ENCODE measurements at places on chromosomes 1 and 21.

DNA sequence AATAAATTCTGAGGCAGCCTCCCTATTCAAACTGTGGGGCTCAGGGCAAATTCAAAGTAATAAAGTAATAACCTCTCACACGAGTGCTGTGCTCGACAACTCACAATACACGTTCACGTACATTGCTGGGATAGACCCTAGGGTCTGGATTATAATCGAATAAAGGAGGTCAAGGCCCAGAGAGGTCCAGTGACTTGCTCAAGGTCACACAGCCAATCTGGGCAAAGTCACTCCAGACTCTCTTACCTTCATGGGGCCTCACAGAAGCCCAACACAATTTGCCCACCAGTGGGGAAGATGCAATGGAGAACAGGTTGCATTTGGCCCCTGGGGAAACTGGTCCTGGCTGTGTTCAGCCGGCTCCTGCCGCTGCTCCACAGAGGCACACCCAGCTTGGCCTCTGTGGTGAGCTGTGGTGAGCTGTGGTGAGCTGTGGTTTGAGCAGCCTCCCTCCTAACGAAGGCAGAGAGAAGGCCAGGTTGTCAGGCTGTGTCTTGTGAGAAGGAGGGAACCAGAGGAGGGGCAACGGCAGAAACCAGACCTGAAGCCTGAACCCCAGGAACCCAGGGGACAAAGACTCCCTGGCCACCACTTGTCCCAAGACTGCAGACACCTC lies 35.1 kb downstream of the NUAK2 start:
- DNase-seq: peak; percentile 31

DNA sequence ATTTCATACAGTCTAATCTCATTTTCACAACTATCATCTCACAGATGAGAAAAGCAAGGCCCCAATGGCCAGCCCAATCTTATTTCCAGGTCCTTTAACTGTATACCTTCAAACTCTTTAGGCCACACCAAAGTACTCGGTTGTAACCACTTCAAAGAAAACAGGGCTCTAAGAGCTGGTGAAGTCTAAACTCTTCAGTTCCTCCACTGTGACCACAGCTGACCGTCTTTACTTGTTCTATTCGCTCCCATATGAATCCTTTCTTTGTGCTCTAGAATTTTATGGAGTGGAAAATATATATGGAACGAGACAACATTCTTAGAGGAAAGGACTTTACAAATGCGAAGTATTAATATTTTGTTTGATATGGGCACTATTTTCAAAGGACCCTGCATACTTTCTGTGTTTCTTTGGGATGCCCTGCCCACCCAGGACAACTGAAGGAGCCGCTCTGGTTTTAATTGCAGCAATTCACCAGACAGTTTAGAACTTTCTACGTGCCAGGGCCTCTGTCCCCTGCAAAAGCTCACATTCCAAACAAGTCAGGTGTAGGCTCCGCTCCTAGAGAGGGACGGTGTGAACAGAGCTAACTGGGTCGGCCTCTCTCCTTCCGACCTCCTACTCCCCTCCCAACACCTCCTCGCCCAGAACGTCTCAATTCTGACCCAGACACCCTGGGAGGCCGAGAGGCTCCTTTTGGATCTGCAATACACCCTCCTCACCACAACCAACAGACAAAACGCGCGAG lies 15.7 kb downstream of the IER5 start:
- peak; percentile 9 for DNase-seq

- DNase-seq: no peak
Observed at GRCh38 chr1:28811766-28812668, at the start of gene OPRD1. OPRD1 (plus strand) TSS chr1:28812170; CDS start chr1:28812384, 214 bp downstream.

DNA sequence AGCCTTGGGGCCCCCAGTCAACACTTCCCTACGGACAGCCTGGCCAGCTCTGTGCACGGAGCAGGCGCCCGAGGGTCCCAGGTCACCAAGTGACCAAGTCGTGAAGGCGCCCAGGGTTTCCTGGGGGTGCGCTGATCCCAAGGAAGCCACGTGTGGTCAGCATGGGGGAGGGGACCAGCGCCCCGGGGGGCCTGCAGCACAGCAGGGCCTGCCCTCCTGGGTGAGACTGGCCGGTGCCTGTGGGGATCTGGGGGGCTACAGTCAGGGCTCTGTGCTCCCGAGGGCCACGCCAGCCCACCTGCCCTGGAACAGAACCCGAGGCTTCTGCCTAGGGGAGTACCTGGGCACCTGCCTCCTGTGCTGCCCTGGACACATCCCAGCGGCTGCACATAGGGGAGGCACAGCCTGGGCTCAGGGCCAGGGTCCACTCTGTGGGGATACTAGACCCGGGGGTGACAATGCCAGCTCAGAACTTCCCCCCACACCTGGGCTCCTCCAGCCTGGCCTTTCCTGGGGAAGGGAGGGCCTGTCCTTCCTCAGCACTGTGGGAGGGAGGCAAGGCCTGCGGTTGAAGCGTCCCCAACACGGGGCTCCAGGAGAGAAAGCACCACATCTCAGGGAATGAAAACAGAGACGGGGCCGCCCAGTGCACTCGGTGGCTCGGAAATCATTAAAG lies 6.2 kb upstream of the POFUT2 start:
- no peak for DNase-seq

- no peak for DNase-seq
Observed at GRCh38 chr21:45841033-45841432, 140.5 kb upstream of the COL6A1 start.

- DNase-seq: no peak
Observed at GRCh38 chr1:86150553-86151055, 6.0 kb downstream of the COL24A1 start.

- no peak for DNase-seq
Observed at GRCh38 chr1:46595127-46595526, 8.9 kb downstream of the MKNK1 start.

DNA sequence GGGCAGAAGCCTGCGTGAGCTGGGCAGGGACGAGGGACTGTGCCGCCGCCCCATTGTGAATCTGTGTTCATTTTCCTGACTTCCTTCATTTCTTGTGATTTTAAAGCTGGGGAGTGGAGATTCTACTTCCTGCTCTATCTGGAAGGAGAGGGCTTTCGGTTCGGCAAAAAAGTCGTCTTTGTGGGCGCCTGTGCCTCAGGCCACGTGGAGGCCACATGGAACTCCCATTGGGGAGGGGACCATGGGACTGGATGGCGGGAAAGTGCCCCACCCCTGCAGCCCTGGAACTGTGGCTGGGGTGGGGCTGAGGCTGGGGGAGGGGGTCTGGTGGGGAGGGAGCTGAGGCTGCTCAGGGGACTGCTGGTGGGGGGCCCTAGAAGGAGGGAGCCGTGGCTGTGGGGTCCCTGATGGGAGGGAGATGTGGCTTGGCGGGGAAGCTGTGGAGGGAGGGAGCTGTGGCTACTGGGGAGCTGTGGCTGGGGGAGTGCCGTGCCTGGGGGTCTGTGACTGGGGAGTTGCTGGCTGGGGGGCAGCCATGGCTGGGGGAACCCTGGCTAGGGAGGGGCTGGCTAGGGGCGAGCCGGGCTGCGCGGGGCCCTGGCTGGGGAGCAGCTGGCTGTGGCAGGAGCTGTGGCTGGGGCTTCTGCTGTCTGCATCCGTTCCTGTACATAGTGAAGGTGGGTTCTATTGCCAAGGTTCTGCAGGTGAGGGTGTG lies 31.5 kb downstream of the COL18A1 start:
- DNase-seq: no peak

DNA sequence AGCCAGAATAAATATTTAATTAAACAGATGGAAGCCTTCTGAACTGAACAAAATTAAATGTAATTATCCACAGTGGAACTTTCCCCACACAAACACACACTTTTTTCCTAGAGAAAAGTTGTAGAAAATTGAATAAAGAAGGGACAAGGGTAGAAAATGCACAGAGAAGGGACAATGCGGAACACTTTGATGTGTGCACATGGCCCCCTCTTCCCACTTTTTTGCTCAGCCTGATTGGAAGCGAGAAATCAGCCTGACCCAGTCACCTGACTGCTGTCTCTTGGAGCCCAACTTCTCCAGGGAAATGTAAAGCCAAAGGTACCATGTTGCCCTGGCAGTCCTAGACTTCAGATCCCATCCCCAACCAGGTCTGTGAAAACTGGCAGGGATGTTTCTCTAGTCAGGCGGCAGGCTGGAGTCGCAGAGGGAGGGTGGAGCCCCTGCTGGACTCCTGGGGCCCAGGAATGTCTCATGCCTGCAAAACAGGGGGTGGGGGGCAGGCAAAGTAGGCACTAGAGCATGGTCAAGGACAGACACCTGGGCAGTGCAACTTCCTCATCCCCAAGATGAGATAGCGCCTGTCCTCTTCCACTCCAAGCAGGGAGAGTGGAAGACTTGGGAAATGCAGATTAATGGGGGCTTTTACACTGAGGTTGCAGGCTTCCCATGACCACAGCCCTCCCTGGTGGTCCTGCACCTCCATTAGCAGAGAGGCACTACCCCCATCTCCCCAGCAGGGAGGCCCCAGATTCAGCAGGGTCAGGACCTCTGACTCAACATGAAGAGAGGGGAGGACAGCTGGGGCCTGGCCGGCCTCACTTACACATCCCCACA lies 2.8 kb downstream of the CERS2 start:
- DNase-seq: no peak

GRCh38 chr1:235997049-235997448 lies 67.8 kb downstream of the NID1 start:
- no peak for DNase-seq

DNA sequence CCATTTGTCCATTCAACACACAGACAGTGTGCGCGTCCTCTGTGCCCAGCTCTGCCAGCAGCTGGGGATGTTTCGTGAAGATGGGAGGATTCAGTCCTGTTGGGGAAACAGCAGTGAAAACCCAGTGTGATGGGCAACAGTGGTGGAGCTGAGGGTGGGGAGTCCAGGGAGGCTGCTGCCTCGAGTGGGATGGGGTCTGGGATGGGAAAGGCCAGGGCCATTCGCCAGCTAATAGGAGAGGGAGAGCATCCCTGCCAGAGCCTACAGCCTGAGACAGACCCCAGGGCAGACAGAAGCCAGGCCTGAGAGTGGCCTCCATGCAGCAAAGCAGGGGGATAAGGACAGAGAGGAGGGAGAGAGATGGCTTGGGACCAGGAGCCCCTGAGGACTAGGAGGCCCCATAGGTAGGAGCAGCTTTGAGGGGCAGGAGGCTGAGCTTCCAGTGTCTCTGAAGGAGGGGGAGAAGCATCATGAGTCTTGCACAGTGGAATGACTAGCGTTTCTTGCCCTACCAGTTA lies 252.6 kb downstream of the NPHP4 start:
- no peak for DNase-seq

- DNase-seq: no peak
Observed at GRCh38 chr21:35989138-35989735, 71.1 kb downstream of the SETD4 start.

DNA sequence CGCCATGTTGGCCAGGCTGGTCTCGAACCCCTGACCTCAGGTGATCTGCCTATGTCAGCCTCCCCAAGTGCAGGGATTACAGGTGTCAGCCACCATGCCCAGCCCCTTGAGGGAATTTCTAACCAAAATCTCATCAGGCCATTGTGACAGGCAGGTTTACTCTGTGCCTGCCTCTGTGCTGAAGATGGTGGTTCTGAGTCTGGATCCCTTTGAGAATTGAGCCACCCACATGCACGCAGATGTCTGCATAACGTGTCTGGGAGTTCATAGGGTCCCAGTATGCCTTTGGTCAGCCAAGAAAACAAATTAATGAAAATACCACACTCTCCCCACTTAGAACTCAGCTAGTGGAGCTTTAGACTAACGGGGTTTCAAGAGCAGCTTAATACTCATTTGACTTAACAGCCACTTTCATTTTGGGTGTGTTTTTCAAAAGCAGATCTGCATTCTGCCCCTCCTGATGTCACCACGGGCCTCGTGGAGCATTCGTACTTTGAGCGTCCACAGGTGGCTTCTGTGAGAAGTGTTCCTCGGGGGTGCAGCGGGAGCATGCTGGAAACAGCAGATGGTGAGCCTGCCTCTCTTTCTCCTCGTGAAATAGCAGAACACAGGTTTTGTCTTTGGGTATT lies 45.3 kb downstream of the DIP2A start:
- no peak for DNase-seq

DNA sequence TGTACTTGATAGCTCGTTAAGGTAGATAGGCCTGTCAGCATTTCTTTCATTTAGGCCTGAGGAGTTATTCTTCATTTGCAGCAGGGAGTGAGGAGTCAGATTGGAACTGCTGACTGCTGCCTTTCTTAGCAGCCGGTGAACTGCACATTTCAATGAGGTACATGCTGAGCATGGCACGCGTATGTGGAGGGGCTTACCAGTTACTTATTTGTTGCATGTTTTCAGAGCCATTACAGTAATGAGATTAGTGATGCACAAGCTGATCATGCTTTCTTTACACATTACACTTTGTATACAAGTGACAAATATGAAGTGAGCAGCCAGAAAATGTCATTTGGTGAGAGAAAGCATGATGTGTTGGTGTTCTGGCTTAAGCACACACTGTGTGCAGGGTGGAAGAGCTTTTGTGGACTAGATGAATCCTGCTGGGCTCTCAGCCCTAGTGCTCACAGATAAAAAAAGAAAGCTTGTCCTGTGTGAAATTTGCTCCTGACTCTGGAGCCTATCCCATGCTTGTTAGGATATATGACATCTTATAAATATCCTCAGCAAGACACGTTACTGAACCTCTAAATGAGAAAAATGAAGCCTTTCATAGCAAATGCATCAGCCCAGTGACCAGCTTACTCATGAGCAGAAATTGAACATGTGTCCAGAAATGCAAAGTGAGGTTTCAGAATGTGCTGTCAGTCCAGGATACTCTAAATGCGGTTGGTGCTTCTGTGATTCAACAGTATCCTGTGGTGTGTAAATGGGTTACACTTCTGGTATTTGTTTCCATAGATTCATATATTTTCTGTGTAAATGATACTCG lies 574.7 kb upstream of the ADGRL2 start:
- DNase-seq: no peak

DNA sequence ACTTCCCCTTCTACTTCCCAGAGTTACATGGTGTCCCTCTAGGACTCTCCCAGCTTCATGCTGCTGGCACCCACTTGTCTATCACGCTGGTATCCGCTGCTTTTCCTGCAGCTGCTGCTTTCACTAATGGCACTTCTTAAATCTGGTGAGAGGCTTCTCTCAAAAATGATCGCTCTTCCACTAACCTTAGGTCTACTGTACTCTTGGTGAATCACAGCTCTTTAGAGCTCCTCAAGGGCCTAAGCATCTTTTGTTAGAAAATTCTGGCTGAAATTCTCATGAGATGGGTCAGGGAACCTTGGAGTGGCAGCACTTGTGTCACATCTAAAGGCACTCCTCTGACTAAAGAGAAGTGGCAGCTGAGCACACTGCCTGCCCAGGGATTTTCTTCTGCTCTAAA lies 32.1 kb downstream of the ZMYND12 start:
- DNase-seq: no peak

- no peak for DNase-seq
Observed at GRCh38 chr1:61445269-61445825, 279.6 kb downstream of the TM2D1 start.
